ENCODE measurements at places on chromosomes 5 and 9.

DNA sequence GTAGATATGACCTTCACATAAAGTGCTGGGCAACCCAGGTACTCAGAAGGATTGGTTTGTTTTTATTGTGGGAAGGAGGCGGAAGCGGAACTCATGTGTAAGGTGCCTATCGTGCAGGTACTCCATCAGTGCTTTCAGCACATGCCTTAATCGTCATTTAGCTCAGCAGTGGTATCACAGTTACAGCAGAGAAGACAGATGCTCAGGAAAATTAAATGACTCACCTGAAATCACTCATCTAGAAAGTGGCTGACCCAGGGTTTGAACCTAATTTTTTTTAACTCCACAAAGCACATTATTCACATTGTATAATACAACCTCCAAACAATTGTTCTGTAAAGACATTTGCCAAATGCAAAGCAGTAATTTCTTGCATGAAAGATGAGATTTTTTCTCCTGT lies 2.2 kb downstream of the C5orf46 start:
- no peak for DNase-seq

- no peak for DNase-seq
These were observed 8.1 kb downstream of the UBQLN1 start for GRCh38 chr9:83699615-83700014.

- DNase-seq = peak; percentile 31
These were observed 63.9 kb downstream of the SERINC5 start for GRCh38 chr5:80191991-80192398.

- no peak for DNase-seq
These were observed 65.3 kb upstream of the SMC2 start for GRCh38 chr9:104028827-104029226.

- peak; percentile 48 for DNase-seq
These were observed 704 bp upstream of the IL33 start for GRCh38 chr9:6214903-6215302.

- no peak for DNase-seq
These were observed 129.4 kb downstream of the FBN2 start for GRCh38 chr5:128408622-128409021.

DNA sequence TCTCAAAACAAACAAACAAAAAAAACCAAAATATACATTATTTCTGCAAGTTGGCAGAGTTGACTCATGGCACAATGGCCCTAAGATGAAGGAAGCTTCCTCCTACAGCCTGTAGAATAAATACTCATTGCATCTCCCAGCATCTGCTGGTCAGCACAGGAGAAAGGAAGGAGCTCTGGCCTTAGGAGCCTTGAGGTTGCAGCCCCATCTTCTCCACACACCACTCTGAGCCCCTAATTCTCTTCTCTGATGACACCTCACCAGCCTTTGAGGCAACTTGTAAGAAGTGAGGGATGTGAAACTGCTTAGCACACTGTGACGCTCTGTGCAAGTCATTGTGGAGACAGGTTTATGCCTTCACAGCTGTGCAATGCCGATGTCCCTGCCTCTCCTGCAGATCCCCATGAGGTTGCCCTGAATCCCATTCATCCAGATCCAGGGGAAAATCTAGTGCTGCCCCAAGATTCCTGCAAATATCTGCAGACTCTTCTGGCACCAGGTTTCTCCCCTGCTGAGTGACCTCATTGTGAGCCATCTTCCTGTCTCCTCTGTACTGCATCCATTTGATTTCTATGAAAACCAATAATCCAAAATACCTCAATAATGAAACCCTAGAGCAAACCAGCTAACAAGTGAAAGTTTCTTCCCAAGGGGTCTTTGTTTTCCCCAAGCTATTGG lies 65.3 kb upstream of the TGFBR1 start:
- DNase-seq = no peak

DNA sequence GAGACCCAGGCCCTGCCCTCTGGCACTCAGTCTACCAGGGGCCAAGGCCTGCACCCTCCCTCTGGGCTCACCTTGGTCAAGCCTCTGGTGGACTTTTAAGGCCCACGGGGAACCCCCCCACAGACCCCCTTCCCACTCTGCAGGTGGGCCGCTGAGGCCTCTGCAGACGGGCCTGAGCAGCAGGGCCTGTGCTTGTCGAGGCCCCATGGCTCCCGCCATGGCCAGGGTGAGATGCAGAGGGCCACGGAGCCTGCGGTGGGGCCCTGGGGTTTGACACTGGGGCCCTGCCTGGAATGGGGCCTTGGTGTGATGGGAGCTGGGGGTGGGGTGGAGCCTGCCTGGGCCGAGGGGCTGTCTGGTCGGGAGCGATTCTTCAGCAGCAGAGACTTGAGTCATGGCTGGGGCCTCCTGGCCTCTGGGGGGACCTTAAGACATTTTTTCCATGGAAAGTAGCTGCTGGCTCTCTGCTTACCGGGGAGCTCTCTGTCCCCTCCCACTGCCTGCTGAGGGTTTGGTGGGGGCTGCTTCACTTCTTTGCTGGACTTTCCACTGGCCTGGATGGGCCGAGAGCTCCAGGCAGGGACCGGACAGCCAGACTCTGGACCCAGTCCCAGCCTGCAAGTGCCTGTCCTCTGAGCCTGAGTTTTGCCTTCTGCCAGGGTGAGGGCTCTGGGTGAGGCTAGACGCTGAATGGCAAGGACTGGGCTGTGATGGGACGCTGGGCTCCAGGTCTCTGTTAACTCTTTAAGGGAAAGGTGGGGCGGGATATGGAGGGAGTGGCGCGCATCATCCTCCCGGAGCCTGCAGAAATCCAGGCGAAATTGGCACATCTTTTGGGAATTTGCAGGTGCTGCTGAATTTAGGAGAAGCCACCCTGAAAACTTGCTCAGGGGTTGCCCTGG lies 132.2 kb downstream of the RXRA start:
- DNase-seq = no peak

GRCh38 chr9:84339503-84339902 lies 1.1 kb downstream of the SLC28A3 start:
- no peak for DNase-seq

GRCh38 chr9:124361128-124361527 lies 54.1 kb downstream of the PSMB7 start:
- DNase-seq = no peak

GRCh38 chr5:149160291-149160787 lies 19.0 kb downstream of the ABLIM3 start:
- no peak for DNase-seq

DNA sequence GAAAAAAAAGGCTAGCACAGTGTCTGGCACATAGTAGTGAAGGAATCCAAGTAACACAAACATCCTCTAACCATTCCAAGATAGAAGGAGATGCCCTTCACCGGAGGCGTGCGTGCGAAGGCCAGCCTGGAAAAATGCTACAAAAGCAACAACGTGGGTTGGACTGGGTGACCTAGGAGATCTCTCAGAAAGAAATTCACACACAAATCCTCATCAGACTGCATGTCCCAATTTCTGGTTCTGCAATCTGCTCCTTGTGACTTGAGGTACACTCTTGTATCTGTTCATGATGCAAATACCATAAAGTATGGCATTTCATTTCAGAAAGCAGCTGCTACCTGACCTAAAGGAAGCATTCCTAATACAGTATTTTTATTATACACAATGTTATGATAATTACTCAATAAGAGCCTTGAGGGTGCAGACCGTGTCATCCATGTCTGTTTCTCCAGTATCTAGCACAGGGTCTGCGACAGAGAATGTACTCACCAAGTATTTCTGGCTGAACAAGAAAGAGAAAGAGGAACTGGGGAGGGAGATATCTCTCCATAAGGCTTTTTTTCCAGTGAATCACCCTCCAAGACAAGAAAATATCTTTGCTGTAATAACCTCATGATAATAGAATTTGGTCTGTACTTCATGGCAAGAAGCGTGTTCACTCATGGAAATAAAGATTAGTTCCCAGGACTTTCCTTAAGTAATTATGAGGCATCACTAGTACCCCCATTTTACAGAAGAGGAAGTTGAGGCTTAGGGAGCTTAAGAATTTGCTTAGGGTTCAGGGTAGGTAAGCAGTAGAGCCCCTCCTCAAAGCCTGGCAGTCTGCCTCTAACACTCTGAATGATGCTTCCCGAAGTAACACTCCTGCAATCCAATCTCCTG lies 138.3 kb downstream of the CDK5RAP2 start:
- DNase-seq = no peak

DNA sequence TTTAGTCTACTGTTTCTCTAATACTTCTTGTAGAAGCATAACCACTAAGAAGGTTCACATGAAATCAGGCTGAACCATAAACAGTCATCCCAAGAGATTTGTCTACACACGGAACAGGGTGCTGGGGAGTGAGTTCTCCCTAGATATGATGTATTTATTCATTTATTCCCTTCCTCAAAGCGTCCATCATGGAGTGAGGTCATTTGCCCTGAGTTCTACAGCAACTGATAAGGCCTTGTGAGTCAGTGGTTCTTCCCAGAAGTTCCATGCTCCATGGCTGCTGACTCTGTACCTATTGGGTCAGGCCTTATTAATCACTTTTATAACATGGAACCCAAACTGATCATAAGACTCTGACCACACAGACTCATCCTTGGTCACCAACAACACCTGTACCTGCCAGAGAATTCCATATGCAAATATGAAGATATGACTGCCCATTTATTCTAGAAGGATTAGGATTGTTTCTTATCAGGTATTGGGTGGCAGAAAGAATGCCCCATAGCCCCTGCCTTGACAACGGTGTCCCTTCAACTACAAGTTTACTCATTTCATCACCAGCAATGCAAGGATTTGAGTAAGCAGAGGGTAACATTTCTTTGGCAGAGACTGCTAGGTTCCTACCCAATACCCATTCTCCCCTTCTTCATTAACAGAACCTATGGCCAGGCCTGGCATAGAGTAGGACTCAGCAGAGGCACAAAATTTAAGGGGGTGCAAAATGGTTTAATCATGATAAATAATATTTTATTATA lies 118.1 kb downstream of the LHFPL2 start:
- no peak for DNase-seq

Data from NCI-H446 treated with DMSO at 0.1 percent for 48 hours (cell line).